ENCODE measurements at places on chromosomes 4 and X.

- DNase-seq = no peak
Observed at GRCh38 chrX:13295841-13296240, 24.0 kb downstream of the ATXN3L start.

GRCh38 chrX:140817943-140818342, 108.4 kb downstream of the LINC00632 start:
- DNase-seq = no peak

DNA sequence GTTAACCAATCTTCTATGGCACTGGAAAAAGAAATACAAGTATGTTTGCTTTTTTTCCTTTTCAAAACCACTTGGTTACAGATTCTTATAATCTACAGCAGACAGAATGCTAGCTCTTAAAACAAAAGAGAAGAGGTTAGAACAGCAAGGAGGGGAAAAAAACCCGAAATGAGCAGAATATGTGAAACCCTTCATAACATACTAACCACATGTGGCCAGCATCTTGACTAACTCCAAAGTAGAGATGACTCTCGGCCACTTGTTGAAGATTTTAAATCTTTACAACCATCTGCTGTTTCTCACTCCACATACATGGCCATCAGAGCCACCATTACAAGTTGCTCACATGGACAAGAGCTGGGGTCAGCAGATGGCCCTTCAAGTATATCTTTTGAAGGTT, 100.3 kb downstream of the PAPSS1 start:
- DNase-seq = no peak

GRCh38 chr4:11814758-11815157, 386.1 kb upstream of the HS3ST1 start:
- no peak for DNase-seq

DNA sequence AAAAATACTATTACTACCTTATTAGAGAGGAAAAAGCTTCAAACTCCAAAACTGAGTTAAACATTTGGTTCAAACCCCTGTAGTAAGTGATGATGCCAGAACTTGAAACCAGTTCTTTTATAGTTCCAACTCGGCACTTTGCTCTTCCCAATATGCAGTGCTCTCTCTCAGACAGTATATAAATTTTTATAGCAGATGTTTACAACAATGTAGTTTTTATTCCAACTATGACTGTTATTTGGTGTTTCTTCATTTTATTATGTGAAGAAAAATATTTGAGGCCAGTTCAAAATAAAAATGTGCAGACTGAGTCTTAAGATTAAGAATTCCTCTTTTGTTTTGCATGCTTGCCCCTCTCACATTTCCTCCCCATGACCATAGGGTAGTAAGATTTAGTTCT, 2.9 kb upstream of the PPP4R3C start:
- DNase-seq = no peak

DNA sequence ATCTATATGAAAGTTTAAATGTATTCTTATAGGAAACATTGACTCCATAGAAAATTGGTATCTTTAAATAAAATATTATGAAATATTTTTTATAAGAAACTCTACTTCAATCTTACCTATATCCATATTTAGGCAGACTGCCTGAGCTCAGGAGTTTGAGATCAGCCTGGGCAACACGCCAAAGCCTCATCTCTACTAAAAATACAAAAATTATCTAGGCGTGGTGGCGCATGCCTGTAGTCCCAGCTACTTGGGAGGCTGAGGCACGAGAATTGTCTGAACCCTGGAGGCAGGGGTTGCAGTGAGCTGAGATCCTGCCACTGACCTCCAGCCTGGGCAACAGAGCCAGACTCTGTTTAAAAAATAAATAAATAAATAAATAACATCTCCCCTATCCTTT, 47.5 kb downstream of the PABPC4L start:
- DNase-seq = no peak

DNA sequence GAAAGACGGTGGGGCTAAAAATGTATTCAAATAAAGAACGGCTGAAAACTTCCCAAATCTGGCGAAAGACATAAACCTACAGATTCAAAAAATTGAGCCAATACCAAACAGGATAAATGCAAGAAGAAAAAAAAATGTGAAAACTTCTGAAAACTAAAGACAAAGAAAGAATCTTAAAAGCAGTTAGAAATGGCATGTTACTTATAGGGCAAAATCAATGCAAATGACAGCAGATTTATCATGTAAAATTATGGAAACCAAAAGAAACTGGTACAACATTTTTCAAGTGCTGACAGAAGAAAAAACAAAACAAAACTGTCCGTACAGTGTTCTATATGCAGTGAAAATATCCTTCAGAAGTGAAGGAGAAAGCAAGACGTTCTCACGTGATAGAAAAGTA, 239.0 kb downstream of the PDGFC start:
- DNase-seq = no peak

DNA sequence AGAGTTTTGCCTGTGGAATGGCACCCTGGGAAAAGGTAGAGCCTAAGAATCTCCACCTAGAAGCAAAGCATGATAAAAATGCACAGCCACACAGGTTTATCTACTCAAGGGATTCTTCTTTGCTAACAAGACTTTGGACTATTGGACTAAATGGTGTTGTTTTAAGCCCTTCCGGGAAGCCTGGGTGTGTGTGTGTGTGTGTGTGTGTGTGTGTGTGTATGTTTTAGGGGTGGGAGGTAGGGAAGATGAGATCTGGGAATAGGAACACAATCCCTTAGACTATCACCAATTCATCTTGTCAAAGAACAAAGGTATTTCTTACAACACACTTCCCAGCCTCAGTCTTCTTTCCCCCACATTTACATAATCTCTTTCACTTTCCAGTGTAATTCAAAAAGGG, 327.5 kb upstream of the FGF16 start:
- DNase-seq = no peak

DNA sequence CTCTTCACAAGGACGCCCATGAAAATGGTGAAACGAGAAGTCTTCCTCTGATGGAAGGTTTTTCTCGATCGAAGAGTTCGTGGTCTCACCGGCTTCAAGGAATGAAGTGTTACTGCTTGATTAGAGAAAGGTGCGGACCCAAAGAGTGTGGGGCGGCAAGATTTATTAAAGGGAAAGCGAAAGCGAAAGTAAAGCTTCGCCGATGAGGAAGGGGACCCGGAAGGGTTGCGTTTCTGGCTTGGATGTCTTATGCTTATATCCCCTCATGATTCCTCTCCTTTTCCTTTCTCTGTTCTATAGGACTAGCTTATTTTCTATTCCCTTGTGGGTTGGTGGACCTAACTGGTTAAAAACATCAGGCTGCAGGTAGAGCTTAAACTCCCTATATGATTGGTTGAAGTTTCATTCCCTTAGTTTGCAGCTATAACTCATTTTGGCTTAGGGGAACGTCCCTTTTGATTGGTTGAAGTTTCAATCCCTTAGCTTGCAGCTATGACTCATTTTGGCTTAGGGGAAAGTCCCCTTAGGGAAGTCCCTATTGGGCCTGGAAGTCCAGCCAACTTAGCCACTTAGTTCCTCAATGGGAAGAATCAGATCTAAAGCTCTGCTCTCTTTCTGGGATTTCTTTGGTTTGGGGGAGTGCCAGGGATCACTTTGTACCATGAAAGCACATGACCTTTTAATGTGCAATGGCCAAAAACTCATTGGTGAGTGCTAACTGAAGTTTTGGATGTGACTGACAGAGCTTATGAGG, 1025.0 kb upstream of the PCDH10 start:
- no peak for DNase-seq

- no peak for DNase-seq
Observed at GRCh38 chr4:175459571-175459970, 352.5 kb downstream of the GPM6A start.

- DNase-seq = no peak
Observed at GRCh38 chr4:40621592-40622512, 7.8 kb downstream of the RBM47 start.

DNA sequence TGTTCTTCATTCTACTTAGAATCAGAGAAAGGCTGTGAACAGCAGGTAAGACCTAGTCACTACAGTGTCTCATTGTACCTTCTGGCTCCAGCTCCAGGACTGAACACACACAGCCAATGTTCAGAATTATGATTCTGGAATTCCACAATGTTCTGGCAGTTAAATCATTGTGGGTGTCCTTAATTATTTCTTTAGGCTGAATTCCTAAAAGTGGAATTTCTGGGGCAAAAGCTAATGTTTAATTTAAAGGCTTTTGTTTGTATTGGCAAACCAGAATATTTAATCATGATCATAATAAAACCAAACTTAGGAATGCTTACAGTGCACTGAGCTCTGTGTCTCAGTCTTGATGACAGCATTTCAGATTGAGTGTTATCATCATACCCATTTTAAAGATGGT, 67.0 kb upstream of the FAT1 start:
- DNase-seq = no peak

DNA sequence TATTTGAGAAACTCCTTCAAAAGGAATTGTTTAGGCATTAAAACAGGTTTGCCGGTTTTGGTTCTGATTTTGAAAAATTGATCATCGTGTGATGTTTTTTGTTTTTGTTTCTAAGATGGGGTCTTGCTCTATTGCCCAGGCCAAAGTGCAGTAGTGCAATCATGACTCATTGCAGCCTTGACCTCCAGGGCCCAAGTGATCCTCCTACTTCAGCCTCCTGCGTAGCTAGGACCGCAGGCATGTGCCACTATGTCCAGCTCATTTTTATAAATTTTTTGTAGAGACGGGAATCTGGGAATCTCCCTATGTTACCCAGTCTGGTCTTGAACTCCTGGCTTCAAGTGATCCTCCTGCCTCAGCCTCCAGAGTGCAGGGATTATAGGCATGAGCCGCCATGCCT, 35.0 kb downstream of the CLCN3 start:
- DNase-seq = no peak

- DNase-seq = no peak
Observed at GRCh38 chrX:11273544-11273943, 19.7 kb upstream of the AMELX start.

GRCh38 chr4:106809076-106809475, 227.0 kb downstream of the DKK2 start:
- no peak for DNase-seq

DNA sequence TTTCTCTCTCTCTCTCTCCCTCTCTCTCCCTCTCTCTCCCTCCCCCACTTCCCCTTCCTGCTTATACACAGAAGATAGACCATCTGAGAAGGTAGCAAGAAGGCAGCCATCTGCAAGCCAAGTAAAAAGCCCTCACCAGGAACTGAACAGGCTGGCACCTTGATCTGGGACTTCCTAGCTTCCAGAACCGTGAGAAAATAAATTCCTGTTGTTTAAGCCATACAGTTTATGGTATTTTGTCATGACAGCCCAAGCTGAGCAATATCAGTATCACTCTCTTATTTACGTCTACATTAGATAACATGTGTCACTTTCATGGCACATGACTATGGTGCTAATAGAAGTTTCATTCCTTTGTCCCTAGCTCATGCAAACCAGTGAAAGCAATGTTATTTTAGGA, 581.1 kb downstream of the INPP4B start:
- no peak for DNase-seq

DNA sequence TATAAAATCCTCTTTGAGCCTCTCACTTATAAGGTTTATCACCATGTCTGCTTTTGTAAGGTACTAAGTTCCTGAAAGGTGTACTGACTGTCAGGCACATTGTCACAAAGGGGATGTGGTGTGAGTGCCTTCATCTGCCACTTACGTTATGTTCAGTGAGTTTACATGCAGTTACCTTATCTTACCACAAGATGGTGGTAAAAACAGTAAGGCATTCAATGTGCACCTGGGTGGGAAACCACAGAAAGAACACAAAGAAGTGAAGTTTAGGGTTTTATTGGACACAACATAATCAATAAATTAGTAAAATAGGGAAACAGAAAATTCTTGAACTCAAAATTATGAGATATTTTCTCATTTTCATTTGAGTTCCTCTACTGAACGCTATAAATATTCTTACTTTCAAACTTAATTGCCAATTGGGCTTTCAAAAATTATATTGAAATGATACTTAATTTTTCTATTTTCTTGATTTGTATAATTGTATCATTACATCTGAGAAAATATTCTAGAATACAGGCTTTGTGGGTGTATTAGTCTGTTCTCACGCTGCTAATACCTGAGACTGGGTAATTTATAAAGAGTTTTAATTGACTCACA, 650.8 kb downstream of the PCDH7 start:
- DNase-seq = no peak

DNA sequence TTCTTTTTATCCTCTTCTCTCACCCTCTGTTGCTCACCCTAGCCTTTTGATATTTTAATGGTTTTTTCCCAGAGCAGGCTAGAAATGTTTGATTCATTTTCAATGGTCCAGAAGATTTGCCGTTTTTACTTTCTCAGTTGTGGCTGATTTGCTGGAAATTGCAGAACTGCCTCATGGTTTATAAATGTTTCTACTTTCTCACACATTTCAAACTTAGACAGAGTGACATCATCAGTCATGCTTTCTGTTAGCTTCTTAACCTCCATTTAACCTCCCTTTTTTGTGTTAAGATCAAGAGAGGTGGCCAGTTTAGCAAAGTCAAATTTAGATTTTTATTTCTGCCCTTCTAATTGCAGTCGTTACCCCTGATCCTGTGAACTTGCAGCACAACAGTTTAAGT, 8.7 kb downstream of the RXFP1 start:
- DNase-seq = no peak

DNA sequence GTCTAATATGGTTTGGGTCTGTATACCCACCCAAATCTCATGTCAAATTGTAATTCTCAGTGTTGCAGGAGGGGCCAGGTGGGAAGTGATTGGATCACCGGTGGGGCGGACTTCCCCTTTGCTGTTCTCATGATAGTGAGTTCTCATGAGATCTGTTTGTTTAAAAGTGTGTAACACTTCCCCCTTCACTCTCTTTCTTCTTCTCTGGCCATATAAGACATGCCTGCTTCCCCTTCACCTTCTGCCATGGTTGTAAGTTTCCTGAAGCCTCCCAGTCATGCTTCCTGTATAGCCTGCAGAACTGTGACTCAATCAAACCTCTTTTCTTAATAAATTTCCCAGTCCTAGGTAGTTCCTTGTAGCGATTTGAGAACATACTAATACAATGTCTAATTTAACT, 19.7 kb upstream of the SCRG1 start:
- DNase-seq = no peak

DNA sequence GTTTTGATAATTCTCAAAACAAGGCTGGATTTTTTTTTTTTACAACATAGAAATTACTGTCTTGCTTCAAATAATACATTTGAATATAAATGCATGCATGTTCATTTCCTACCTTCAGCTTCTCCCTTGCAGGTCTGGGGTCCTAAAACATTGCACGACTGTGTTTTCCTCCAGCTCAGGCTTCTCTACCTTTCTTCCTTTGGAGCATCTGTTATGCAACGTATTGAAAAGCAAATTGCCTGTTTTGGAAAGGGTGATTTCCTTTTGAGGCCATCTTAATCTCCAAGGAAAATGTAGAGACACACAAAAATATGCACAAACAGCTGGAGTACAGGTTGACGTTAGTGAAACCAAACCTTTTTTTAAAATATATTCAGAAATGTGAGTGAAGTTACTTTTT, 115.6 kb upstream of the TLL1 start:
- no peak for DNase-seq

GRCh38 chrX:73390628-73391567, 56.0 kb upstream of the CDX4 start:
- DNase-seq = no peak

GRCh38 chr4:181323061-181323460, 920.1 kb upstream of the TENM3 start:
- DNase-seq = no peak

GRCh38 chr4:73725985-73726384, 14.4 kb upstream of the CXCL8 start:
- DNase-seq = no peak
